BJ (cell line): ENCODE measurements at places on chromosomes 13 and 19.

DNA sequence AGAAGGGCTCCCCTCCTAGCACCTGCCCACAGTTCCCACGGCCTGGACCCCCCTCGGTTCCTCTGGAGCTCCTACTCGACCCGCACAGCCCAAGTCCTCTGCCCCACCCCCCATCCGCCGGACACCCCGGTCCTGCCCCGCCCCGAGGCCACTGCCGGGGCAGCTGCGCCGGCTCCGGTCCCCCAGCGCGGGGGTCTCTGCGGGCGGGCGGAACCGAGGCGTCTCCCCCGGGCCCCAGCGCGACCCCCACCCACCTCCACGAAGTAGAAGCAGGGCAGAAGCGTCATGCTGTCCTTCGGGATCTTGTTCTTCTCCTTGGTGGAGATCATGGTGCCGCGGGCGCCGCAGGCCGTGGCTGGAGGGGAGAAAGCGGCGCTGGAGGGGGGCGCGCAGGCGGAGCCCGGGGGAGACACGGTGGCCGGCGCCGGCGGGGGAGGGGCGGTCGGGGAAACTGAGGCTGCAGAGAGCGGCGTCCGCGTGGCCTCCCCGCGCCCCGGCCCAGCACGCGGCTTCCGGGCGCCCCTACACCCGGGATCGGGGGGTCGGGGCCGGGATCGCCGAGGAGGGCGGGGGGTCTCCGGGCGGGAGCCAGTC, 427 bp downstream of the PLPPR3 start:
- no peak for DNase-seq

GRCh38 chr19:7267792-7268704, 26.2 kb downstream of the INSR start:
- DNase-seq, result no peak

GRCh38 chr13:33109801-33110200, 93.6 kb downstream of the KL start:
- DNase-seq, result no peak

GRCh38 chr13:112071102-112071722, 4.3 kb downstream of the SOX1 start:
- no peak for DNase-seq

GRCh38 chr19:15640904-15641597, 354 bp downstream of the CYP4F3 start:
- no peak for DNase-seq

DNA sequence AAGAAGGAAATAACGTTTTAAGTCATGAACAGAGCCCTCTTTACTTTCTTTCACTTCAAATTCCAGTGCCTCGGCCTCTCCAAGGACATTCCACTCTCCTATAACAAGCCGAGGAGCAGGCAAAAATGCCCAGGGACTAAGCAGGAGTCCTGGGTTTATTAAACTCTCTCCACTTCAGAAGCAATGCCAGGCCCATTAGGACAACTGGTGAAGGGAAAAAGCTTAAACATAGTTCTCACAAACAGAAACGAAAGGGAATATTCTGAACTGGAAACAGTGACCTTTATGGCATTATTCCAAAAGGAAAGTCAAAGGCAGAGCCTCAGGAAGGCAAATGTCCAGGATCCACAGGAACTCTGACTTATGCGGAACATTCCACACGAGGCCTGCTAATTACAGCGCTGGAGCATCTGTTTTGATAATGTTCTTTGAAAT, 30.9 kb upstream of the MED4 start:
- no peak for DNase-seq

GRCh38 chr13:48602296-48603016, 51.3 kb upstream of the CYSLTR2 start:
- DNase-seq, result no peak

DNA sequence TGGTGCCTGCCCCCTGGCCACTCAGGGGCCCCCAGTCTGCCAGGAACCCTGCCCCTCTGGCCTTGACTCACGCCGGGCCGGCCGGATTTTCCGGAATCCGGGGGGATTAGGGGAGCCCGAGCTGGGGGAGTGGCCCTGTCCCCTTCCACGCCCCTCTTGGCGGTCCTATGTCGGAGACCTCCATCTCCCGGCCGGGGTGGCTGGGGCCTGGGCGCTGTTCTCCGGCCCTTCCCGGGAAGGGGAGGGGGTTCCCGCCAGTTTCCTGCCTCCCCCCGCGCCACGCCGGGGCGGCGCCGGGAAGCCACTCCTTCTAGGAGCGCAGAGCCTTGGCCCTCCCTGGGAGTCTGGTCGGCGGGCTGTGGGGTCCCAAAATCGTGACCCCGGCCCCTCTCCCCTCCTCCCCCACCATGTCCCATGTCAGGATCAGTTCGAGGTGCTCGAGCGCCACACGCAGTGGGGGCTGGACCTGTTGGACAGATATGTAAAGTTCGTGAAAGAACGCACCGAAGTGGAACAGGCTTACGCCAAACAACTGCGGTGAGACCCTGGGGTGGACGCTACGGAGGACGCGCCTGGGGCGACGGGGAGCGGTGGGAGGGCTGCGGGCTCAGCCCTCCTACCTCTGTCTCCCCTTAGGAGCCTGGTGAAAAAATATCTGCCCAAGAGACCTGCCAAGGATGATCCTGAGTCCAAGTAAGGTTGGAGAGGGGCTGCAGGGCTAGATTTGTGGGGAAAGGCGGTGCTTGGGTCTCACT, 1.3 kb downstream of the TRIP10 start:
- DNase-seq, result no peak

DNA sequence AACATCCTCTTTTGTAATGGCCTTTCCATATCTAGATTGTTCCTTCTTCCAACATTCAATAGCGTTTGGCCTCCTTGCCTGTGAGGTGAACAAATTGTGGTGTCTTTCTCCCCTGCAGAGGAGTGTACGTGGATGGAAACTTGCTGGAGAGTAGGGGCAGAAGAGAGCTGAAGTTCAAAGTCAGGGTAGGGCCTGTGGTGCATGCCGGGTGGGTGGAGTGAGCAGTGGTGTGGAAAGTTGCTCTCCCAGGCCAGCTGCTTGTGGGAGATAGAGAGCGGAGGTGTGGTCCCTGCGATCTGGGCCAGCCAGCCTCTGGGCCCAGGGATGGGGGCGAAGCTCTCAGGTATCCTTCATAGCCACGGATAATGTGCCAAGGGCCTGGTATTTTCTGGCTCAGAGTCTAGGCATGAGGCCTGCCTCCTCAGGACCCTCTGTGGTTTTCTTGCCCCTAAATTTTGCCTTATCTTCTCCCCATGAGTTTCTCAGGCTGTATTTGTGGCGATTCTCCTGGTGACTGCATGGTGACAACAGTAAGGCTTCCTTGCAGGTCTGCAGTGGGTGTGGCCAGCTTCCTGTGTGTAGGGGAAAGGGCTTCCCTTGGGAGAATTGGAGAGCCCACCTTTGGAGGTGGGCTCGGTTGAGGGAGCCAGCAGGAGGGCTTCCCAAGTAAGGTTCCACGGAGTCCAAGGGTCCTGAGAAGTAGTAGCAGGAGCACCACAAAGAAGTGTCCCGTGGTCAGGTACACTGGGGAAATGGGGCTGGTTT, 6.7 kb downstream of the RGCC start:
- DNase-seq, result no peak

- peak; percentile 66 for DNase-seq
These were observed 26.4 kb upstream of the TPT1 start for GRCh38 chr13:45367358-45367757.

DNA sequence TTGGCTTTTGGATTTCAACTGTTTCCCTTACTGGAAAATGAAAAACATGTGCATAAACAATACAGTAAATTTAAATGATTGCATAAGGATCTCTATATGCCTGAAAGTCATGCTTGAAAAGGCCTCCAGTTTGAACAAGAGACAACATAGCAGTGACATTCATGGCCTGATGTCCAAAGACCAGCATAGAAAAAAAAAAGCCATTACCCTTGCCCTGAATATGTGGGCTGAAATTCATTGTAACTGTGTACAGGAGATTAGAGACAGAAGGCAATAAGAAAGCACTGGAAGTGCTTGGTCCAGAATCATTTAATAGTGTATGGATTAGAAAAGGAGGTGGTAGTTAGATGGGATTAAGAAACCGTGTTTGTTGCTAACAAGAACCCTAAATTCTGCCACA, 15.4 kb downstream of the MIR17HG start:
- no peak for DNase-seq

GRCh38 chr19:14659874-14660489, 14.7 kb downstream of the ADGRE3 start:
- no peak for DNase-seq

- no peak for DNase-seq
These were observed 9.6 kb downstream of the KLK5 start for GRCh38 chr19:50943074-50943828.

DNA sequence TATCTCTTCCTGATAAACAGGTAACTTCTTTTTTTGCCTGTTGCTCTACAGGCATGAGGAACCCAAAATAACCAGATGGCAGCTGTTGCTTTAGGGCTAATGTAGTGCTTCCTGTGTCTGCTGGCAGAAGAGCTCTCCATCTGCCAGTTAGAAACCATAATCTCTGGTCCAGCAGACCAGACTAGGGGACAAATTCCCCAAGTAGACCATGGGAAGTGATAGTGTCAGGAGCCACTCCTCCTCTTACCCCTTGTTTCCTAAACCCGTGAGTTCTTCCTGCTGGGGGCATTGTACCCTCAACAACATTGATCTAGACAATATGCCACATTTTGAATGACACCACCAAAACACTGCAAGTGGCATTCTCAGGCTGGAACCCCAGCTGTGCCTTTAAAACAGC, 135.9 kb downstream of the DLEU7 start:
- DNase-seq, result no peak

DNA sequence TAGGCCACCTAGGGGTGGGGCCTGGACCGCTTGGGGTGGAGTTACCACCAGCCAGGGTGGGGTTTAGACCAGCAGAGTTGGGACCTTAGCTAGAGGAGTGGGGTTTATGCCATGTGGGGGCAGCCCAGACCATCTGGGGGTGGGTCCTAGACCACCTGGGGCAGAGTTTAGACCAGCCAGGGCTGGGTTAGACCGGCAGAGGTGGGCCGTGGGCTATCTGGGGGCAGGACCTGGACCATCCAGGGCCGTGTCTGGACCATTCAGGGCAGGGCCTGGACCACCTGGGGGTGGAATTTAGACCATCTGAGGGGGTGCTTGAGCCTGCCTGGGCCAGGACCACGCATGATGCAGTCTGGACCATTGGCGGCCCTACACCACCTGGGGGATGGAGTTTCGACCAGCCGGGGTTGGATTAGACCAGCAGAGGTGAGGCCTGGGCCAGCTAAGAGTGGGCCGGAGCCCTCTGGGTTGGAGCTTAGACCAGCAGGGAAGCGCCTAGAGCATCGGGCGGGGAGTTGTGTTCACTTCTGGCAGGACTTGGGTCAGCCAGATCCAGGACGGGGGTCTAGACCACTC, 10.0 kb upstream of the CACNG6 start:
- no peak for DNase-seq

DNA sequence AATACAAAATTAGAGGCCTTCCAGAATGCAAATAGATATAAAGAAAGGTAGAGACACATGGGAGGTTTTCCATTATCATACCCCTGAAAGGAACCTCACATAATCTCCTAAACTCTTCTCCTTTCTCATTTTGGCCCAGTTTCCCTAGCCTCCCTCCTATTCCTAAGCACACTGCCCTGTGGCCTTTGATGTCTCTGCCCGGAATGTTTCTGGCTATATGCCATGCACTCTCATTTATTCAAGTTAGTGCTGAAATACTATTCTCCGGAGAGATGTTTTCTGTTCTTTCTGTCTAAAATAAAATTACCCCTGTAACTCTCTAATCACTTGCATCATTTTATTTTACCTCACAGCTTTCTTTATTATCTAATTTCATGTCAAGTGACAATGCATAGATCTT, 1287.7 kb downstream of the SLITRK5 start:
- no peak for DNase-seq

DNA sequence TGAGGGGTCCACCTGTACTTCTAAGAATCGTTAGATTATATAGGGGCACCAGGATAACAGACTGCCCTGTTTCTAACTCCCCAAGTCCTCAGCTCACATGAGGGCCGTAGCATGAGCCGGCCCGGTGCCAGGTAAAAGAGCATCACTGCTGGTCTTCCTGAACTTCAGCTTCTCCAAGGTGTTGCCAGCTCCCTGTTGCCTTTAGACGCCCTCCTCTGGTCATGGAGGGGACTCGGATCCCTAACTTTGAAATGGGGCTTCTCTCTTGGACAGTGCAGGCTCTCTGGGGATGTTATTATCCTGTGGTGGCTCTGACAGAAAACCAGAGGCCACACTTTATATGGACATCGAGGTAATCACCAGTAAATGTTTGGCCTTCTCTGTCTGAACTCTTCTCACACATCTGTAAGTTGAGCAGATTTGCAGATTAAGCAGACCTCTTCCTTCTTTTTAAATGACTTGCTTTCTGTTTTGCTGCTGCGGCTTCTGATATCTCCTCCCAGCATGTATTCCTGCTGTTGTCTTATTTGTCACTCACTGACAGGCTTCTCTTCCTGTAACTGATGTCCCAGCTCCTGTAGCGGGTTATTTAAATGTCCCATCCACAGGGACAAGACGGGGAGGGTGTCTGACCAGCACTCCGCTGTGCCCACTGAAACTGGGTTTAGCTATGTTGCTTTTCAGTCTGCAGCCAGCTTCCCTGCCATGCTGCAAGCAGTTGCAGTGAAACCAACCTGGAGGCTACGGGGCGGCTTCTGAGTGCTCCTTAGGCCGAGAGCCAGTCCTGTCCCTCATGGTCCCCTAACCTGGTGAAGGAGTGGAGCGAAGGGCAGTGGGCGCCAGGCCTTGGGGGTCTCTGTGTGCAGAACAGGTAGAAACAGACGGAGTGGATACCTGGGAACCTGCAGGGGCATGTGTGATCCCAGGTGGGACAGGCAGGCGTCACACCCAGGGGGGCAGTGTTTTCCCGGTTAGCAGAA, 39.2 kb downstream of the TSSK6 start:
- DNase-seq, result no peak

DNA sequence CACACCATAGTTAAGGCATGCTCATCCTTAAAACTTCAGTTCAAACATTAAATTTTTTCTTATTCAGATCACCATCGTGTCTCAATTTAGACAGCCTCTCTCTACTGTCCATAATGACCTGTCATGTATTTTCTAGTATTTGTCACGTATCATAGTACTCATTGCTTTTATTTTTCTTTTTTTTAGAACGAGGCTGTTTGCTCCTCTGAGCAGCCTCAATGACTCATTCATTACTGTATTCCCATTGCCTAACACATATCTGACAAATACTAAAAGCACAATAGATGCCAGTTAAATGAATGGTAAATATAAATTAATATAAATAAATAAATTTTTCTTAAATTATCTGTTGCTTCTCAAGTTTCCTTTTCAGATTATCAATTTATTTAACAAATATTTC, 245.5 kb downstream of the TUBA3C start:
- no peak for DNase-seq

- DNase-seq, result no peak
These were observed 855.9 kb upstream of the KLHL1 start for GRCh38 chr13:70964124-70964523.

DNA sequence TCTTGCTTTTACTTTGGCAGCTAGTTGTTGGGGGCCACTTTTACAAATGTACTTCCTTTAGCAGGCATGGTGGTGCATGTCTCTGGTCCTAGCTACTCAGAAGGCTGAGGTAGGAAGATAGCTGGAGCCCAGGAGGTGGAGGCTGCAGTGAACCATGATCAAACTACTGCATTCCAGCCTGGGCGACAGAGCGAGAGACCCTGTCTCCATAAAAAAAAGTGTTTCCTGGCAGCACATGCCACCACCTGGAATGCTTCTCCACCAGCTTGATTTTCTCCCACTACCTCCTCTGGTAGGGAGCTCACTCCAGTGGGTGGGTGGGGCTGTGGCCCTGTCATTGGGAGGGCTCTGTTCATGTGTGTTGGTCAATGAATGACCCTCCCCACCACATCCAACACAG, 12.5 kb downstream of the FZR1 start:
- no peak for DNase-seq
